ENCODE measurements at places on chromosomes 2 and 18.

DNA sequence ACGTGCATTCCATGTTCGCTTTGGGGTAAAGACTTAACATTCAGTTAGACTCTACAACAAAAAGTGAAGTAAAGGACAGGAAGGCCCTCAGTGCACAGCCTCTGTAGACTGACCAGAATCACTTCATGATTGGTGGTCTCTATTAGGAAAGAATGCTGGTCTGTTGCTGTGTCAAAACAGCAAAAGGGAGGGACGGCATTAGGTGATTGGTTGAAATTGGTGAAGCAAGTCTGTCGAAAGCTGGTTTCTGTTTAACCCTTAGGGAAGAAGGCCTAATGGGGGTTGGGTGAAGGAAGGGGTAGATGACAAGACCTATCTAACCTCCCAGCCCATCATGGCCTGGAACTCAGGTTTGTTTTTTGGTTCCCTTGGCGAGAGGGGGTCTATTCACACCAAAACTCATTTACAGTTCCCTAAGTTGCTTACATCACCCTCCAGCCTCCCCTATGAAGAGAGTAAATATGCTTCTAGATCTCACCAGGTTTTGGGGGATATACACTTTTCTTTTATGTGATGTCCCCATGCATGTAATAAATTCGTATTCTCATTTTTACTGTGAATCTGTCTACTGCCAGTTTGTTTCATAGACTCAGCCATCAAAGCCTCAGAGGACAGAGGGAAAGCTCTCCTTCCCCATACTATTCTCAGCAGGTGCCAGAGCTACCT, 65.6 kb downstream of the TMEM17 start:
- no peaks in the 10 kb centered on the region for H3K4me1 ChIP-seq
- H3K36me3 ChIP-seq, result no peaks in the 10 kb centered on the region
- no peak for DNase-seq
- H3K27ac ChIP-seq, result no peak overlapping the region
- no peak overlapping the region for H3K4me3 ChIP-seq

- no peaks in the 10 kb centered on the region for H3K36me3 ChIP-seq
- H3K27ac ChIP-seq, result no peak overlapping the region
- H3K27me3 ChIP-seq, result no peaks in the 10 kb centered on the region
- no peak overlapping the region for H3K4me3 ChIP-seq
- H3K4me1 ChIP-seq, result no peaks in the 10 kb centered on the region
Measured at GRCh38 chr2:174300114-174300513, 34.6 kb upstream of the SP9 start.

GRCh38 chr2:187991389-187991788, 300.3 kb upstream of the GULP1 start:
- H3K36me3 ChIP-seq, result no peaks in the 10 kb centered on the region
- H3K27ac ChIP-seq, result no peak overlapping the region
- no peak overlapping the region for H3K4me3 ChIP-seq
- H3K4me1 ChIP-seq, result no peaks in the 10 kb centered on the region
- DNase-seq, result no peak
- H3K27me3 ChIP-seq, result no peaks in the 10 kb centered on the region

GRCh38 chr2:101185656-101186055, 34.5 kb upstream of the TBC1D8 start:
- H3K27me3 ChIP-seq, result no peaks in the 10 kb centered on the region
- DNase-seq, result no peak
- no peaks in the 10 kb centered on the region for H3K36me3 ChIP-seq
- no peaks in the 10 kb centered on the region for H3K4me1 ChIP-seq

DNA sequence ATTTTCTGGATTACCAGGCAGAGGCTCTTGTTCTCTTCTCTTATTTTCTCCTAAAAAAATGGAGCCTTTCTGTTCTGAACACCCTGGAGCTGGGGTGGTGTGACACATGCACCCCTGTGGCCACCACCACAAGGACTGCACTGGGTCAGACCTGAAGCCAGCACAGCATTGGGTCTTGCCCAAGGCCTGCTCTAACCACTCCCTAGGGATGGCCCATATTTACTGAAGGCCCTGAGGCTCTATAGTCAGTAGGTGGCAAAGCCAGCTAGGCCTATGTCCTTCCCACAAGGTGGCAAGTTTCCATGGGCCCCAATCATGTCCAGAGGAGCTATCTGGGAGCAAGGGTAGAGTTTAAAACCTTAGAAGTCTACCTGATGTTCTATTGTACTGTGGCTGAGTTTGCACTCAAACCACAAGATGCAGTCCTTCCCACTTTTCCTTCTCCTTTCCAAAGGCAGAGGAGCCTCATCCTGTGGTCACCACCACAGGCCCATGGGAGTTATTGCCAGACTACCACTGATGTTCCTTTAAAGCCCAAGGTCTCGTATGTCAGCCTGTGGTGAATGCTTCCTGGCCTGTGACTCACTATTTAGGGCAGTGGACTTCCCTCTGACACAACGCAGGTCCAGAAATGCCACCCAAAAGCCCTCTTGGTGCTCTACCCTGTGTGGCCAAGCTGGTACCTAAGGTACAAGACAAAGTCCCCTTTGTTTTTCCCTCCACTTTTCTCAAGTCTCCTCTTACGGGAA, 15.0 kb upstream of the FMNL2 start:
- H3K4me3 ChIP-seq, result no peak overlapping the region
- no peak for DNase-seq
- H3K27ac ChIP-seq, result no peak overlapping the region

DNA sequence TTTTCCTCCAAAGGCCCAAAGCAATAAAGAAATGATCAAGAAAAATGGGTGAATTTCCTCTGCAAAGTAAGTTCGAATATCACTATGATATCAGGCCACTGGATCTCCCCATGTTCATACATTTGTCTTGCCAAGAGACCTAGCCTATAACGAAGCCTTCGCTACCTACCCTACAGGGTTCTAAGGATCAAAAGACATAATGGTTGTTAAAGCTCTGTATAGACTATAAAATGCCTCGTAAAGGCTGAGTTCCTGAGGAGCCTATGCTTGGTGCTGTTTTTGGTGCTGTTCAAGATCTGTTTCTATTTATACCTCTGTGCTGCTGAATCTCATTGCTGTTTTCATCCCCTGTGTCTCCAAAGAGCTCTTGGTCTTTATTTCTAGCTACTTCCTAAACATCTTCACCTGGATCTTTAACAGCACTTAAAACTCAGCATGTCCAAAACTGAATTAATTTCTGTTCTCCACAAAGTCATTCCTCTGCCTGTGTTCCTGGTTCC, 254.4 kb upstream of the CHAC2 start:
- no peaks in the 10 kb centered on the region for H3K36me3 ChIP-seq
- H3K27me3 ChIP-seq, result no peaks in the 10 kb centered on the region
- no peaks in the 10 kb centered on the region for H3K4me1 ChIP-seq
- no peak overlapping the region for H3K27ac ChIP-seq
- DNase-seq, result no peak

- DNase-seq, result no peak
- no peaks in the 10 kb centered on the region for H3K27me3 ChIP-seq
- H3K27ac ChIP-seq, result no peak overlapping the region
- no peak overlapping the region for H3K4me3 ChIP-seq
- peaks cover 22% of the 10 kb centered on the region for H3K36me3 ChIP-seq
Measured at GRCh38 chr18:79924814-79925731, 26.4 kb downstream of the SLC66A2 start.

DNA sequence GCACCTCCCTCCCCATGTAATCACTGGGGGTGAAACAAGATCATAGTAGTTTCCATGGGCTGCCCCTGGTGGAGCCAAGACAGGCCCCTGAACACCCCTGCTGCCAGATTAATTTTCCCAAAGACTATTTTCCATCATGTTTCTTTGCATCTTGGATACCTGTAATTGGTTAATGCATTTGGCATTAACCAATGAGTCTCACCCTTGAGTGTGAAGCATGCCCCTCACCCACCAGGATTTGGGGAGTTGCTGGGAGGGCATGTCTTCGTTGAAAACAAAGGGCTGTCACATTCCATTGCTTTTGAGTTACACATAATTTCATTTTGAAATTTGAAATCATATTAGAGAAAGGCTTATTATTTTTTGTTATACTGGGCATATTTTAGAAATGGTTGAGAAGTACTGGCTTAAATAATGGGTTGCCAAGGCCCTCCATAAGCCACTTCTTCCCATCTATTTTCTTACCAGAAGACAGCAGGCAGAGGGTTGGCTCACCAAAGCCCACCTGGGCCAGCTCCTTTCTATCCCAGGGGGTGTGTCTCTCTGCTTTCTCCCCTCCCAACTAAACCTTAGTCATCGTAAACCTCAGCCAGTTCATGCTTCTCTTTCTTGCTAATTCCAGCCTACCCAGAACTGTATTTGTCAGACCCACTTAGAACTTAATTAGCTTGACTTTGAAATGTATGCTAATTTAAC, 51.8 kb downstream of the ATIC start:
- H3K4me1 ChIP-seq, result no peaks in the 10 kb centered on the region
- H3K36me3 ChIP-seq, result no peaks in the 10 kb centered on the region
- no peak overlapping the region for H3K4me3 ChIP-seq
- H3K27ac ChIP-seq, result no peak overlapping the region
- no peaks in the 10 kb centered on the region for H3K27me3 ChIP-seq

GRCh38 chr2:20818820-20819219, 4.1 kb downstream of the LDAH start:
- no peak overlapping the region for H3K4me3 ChIP-seq
- no peaks in the 10 kb centered on the region for H3K4me1 ChIP-seq
- no peaks in the 10 kb centered on the region for H3K27me3 ChIP-seq
- H3K27ac ChIP-seq, result no peak overlapping the region

DNA sequence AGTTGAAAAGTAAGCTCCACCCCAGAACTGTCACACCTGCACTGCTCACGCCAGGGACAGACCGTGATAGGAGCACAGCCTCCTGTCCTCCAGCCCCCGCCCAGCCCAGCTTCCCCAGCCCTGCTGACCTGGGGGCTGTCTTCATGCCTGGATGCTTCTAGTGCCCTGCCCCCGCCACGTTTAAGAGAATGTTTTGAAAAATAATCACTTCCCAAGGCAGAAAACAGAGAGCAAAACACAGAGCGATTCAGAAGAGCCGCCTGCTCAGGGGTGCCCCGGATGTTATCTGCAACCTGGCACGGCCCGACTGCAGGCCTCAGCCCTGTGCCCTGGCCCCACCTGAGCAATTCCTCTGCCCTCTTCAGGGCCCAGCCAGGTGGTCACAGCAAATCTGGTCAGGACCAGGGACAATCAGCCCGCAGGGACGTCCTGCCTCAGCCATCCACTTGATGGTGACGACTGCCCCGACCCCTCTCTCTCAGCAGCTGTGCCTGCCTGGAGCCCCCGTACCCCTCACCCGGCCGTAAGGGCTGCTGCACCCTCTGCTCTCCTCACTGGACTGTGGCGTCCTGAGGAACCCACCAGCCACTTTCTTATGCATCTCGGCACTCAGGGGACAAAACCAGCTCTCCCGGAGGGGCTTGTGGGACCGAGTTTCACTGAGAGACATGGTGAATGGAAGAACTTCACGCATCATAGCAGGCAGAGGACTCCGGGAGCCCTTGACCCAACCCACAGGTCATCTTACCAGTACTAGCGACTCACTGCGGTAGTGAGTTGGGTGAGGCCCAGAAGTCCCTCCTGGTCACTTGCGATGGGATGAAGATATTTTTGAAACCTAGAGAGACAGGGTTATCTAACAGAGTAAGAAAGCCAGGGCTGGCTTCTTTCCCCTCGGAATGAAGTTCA, 30.2 kb downstream of the ADI1 start:
- H3K27me3 ChIP-seq, result no peaks in the 10 kb centered on the region
- H3K4me3 ChIP-seq, result no peak overlapping the region
- H3K27ac ChIP-seq, result no peak overlapping the region
- no peaks in the 10 kb centered on the region for H3K4me1 ChIP-seq

GRCh38 chr2:29487967-29488555, 372.8 kb downstream of the CLIP4 start:
- DNase-seq, result no peak
- no peak overlapping the region for H3K27ac ChIP-seq
- no peaks in the 10 kb centered on the region for H3K27me3 ChIP-seq
- no peak overlapping the region for H3K4me3 ChIP-seq

DNA sequence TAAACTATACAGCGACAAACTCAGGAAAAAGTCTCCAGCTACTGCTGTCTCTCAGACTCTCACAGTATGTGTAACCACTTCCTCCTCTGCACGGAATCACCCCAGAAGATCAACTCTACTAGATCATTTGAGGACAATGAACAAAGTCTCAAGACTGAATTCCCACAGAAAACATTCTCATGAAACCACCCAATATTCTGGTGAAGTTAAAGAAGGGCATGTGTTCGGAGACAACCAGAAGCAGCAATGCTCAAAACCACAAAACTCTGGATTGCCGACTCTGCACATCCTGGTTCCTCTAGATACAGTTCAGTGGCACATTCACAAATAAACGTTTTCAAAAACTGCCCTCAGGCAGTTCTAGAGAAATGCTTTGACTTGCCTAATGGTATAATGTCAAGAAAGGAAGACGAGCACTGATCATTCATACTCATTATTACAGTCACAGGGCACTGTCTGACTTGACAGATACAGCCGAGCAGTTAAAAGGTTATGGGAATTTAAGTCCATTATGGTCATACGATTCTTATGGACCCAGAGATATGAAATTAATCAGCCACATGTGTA, 91.9 kb upstream of the STK17B start:
- DNase-seq, result peak; percentile 32
- H3K4me1 ChIP-seq, result peaks cover 70% of the 10 kb centered on the region
- H3K4me3 ChIP-seq, result peak overlapping the region; percentile 15
- no peaks in the 10 kb centered on the region for H3K36me3 ChIP-seq

- no peak for DNase-seq
- H3K27ac ChIP-seq, result no peak overlapping the region
- H3K36me3 ChIP-seq, result no peaks in the 10 kb centered on the region
- no peaks in the 10 kb centered on the region for H3K27me3 ChIP-seq
Measured at GRCh38 chr18:8362863-8363262, 246.4 kb upstream of the RAB12 start.

DNA sequence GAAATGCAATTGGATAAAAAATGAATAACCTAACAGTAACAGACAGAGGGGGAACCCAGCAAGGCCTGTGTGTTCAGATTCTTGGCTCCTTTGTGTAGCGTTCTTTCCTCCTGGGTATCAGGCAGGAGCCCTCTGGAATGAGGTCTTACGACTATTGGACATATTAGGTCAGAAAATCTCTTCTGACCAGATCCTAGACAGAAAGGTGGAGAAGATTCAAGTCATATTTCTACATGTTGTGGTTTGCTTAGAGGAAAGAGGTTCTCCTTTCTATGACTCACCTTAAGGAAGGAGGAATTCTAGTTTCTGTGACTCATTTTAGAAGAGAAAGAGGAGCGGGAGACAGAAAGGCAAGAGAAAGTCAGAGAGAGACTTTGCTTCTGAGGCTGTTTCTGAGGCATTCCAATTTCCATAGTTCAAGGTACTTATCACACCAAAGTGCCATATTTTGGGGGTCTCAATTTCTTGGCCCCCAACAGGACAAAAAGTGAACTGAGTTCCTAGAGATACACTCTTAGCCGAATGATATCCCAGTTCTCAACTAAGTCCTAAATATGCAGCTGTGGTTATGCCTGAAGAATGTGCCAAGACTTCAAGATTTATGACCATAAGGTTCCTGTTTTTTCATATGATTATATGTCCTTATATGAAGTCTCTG, 618.6 kb downstream of the ZEB2 start:
- H3K4me3 ChIP-seq, result no peak overlapping the region
- H3K36me3 ChIP-seq, result no peaks in the 10 kb centered on the region
- H3K27me3 ChIP-seq, result no peaks in the 10 kb centered on the region
- H3K27ac ChIP-seq, result no peak overlapping the region
- DNase-seq, result no peak

Measured in effector memory CD4-positive, alpha-beta T cell (primary cell).